ENCODE measurements at places on chromosomes 12 and 14.

DNA sequence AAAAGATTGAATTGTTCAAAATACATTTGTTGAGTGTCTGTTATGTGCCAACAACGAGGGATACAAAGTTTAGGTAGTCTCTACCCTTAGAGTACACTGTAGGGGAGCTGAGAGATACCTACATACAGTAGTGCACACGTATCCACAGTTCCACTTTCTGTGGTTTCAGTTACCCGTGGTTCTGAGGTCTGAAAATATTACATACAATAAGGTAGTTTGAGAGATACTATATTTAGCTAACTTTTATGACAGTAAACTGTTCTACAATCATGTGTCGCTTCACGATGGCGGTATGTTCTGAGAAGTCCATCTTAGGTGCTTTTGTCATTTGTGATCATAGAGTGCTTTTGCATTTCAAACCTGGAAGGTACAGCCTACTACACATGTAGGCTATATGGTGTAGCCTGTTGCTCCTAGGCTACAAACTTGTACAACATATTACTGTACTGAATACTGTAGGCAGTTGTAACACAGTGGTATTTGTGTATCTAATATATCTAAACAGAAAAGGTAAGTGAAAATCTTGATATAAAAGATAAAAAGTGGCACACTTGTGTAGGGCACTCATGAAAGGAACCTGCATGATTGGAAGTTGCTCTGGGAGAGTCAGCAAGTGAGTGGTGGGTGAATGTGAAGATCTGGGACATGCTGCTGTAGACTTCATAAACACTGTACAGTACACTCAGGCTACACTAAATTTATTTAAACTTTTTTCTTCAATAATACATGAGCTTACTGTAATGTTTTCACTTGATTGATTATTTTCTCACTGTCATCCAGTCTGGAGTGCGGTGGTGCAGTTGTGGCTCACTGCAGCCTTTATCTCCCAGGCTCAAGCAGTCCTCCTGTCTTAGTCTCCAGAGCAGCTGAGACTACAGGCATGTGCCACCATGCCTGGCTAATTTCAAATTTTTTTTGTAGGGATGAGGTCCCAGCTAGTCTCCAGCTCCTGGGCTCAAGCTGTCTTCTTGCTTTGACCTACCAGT is 4.0 kb downstream of the CPSF6 start:
- no peak for DNase-seq

DNA sequence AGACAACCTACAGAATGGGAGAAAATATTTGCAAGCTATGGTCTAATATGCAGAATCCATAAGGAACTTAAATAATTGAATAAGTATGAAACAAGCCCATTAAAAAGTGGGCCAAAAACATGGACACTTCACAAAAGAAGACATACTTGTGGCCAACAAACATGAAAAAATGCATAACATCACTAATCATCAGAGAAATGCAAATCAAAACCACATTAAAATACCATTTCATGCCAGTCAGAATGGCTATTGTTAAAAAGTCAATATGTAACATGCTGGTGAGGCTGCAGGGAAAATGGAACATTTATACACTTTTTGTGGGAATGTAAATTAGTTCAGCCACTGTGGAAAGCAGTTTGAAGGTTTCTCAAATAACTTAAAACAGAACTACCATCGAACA is 945.4 kb upstream of the FLRT2 start:
- no peak for DNase-seq

GRCh38 chr12:75850721-75851462 is 180.7 kb downstream of the PHLDA1 start:
- no peak for DNase-seq

GRCh38 chr12:130620756-130621155 is 95.3 kb downstream of the RIMBP2 start:
- no peak for DNase-seq

GRCh38 chr12:19894050-19894449 is 454.8 kb downstream of the AEBP2 start:
- DNase-seq: no peak

DNA sequence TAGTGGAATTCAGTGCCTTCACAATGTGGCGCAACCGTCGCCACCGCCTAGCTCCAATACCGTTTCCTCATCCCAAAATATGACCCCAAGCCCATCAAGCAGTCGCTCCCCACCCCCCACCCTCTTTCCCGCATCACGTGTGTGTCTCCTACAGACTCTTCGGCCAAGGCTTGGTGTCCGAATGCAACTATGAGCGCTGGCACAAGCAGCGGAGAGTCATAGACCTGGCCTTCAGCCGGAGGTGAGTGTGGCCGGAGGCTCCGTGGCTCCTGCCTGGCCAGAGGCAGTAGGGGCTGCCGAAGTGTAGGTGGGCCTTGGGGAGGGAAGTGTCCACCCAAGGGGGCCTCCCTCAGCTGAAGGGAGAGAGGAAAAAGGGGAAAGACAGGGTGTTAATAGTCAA is 15.8 kb downstream of the CYP46A1 start:
- DNase-seq: no peak

- peak; percentile 75 for DNase-seq
These were observed 48.5 kb downstream of the CDC42BPB start for GRCh38 chr14:103008768-103009357.

DNA sequence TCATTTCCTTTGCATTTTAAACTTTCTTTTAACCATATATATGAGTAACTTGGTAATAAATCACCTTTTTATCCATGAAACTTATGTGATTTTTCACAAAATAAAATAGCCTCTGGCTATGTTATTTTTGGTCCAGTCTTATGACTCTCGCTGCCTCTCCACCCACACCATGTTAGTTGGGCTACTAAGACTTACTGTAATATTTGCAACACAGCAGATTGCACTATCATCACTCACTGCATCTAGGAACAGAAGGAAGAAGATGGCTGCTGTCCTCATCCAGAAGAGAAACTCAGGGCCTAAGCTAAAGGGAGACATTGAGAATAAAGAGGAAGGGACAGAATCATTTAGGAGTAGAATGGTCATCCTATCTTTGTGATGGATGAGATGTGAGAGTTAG is 12.6 kb upstream of the B4GALNT3 start:
- no peak for DNase-seq

GRCh38 chr12:43776498-43776897 is 17.7 kb downstream of the IRAK4 start:
- no peak for DNase-seq

DNA sequence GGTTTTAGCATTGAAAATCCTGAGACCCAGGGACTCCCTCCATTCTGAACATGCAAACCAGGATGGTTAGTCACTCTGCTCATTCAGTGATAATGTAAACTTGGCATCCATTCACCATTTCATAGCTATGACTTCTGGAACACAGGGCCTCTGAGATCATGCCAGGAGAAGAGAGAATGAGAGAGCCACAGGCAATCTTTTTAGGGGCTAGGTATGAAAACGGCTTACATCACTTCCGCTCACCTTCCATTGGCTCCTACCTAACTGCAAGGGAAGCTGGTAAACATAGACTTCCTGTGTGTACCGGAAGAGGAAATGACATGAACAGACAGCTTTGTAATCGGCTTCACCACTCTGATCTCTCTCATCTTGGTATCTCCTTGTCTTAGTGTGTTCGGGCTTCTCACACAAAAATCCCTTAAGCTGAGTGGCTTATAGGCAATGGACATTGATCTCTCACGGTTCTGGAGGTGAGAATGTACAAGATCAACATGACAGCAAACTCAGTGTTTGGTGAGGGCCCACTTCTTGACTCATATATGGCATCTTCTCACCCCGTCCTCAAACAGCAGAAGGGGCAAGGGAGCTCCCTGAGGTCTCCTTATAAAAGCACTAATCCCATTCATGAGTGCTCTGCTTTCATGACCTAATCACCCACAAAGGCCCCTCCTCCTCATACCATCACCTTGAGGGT is 465.9 kb upstream of the TBX3 start:
- DNase-seq: no peak

DNA sequence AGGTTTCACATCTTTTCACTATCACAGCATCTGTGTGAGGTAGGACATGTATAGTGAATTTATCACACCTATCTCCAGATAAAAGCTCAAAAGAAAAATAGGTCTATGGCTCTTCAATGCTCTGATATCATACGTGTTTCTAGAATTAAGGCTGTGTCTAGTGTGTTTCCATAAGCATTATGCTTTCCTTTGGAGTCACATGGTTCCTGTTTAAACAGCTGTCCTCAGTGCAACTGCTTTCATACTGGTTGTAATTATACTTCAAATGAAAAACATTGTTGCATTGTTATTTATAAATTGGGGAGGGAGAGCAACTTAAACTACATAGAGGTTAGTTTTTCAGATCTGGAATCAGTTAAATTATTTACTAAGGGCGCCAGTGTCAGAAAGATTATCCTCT is 151.6 kb downstream of the SYT1 start:
- no peak for DNase-seq

- DNase-seq: peak; percentile 61
These were observed 202.8 kb downstream of the TTC8 start for GRCh38 chr14:89027097-89027740.

DNA sequence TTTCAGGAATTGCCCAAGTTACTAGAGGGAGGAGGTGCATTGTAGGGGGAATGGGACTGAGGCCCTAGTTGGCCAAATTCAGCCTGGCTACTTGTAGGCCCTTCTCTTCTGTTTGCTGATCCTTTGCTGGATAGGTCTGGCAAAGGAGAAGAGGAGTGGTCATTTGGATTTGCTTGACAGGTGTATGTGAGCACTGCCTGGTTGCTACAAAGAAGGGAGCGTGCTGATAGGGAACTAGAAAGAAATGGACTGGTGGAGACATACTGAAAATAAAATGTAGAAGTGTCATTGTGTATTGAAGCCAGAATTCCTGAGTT is 3.6 kb downstream of the PSMA6 start:
- DNase-seq: no peak

DNA sequence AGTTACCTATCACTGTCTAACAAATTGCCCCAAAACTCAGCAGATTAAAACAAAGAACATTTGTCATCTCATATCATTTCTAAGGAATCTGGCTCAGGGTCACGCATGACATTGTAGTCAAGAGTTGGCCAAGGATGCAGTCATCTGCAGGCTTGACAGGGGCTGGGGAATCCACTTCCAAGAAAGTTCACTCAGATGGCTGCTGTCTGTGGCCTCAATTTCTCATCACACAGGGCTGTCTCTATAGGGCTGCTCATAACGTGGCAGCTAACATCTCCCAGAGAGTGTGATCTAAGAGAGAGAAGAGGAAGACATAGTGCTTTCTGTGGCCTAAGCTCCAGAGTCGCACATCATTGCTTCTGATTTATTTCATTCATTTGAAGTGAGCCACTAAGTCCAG is 17.0 kb upstream of the IL22 start:
- DNase-seq: no peak

- no peak for DNase-seq
These were observed 52.6 kb downstream of the FGD6 start for GRCh38 chr12:95164656-95165055.

GRCh38 chr14:94681300-94682060 is 69.3 kb downstream of the SERPINA3 start:
- no peak for DNase-seq

Measured in aorta (tissue), 5 donors.